ENCODE measurements at places on chromosomes 13 and 19.

GRCh38 chr13:76379341-76380105 lies 506.7 kb downstream of the KCTD12 start:
- DNase-seq, result no peak

- DNase-seq, result no peak
Measured at GRCh38 chr19:47826800-47827199, 5.1 kb downstream of the CRX start.

GRCh38 chr19:41307954-41308449 lies 2.0 kb upstream of the CCDC97 start:
- no peak for DNase-seq

- no peak for DNase-seq
Measured at GRCh38 chr19:3336680-3337523, 29.5 kb upstream of the NFIC start.

- DNase-seq, result peak; percentile 56
Measured at GRCh38 chr19:18437491-18438330, at the start of gene ISYNA1. Gene ISYNA1 (minus strand): TSS chr19:18438133. CDS start chr19:18437979, 154 bp downstream.

GRCh38 chr13:80239571-80240255 lies 101.2 kb downstream of the SPRY2 start:
- DNase-seq, result no peak

DNA sequence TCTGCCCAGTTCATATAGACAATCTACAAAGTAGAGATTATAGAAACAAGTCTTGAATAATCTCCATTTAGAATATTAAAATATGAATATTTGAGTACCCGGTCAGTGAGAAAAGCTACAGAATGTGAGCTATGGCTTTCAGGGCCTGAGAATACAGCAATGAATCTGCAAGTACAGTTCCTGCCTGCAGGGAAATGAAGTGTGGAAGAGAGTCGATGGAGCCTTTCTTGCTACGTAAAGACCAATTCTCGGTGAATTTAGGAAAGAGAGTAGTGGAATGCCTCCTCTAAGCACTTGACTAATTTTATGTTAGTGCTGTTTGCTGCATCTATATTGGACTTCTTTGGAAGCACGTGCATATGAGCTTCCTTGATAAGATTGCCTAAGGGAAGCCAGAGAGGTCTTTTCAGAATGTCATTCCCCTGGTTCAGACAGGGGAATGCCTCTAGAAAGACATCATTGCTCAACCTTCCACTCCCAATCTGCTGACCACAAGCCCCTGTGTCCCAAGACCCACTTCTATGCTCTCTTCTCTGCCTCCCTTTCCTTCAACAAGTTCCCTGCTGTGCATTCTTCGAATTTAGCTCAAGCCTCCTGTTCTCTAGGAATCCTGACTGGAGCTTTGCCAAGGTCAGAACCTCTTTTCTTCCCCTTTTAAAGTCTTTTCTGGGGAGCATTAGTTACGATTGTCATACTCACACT lies 41.9 kb downstream of the GPC6 start:
- no peak for DNase-seq

GRCh38 chr13:103288114-103288513 lies 221.9 kb upstream of the SLC10A2 start:
- no peak for DNase-seq
